Renal cortex interstitium (tissue), 15 donors: ENCODE measurements at places on chromosomes 2 and 18. TPM values are rescaled to one million over a fixed set of nuclear protein-coding genes. Genes with fewer than 3 reads are reported as not detected.

ICA1L gene
- 18.2 TPM for polyA plus RNA-seq

HOXD3 gene
- polyA plus RNA-seq, result 30.3 TPM

CD8B gene
- 1.5 TPM for polyA plus RNA-seq

IL1A gene
- polyA plus RNA-seq, result 0.09 TPM

R3HDM1 gene
- polyA plus RNA-seq, result 39.0 TPM

MEIS1 gene
- polyA plus RNA-seq, result 123 TPM

EGR4 gene
- not detected for polyA plus RNA-seq

RAD51AP2 gene
- polyA plus RNA-seq, result 0.17 TPM

DSC2 gene
- polyA plus RNA-seq, result 50.6 TPM

SLC25A12 gene
- polyA plus RNA-seq, result 31.6 TPM

OTX1 gene
- 0.05 TPM for polyA plus RNA-seq

IL1R2 gene
- 0.27 TPM for polyA plus RNA-seq

ANKRD30BL gene
- polyA plus RNA-seq, result 0.56 TPM

RAB1A gene
- 254 TPM for polyA plus RNA-seq
